ENCODE measurements at places on chromosomes 12 and 14.

- no peak for DNase-seq
Observed at GRCh38 chr12:111312016-111312415, 56.9 kb downstream of the PHETA1 start.

DNA sequence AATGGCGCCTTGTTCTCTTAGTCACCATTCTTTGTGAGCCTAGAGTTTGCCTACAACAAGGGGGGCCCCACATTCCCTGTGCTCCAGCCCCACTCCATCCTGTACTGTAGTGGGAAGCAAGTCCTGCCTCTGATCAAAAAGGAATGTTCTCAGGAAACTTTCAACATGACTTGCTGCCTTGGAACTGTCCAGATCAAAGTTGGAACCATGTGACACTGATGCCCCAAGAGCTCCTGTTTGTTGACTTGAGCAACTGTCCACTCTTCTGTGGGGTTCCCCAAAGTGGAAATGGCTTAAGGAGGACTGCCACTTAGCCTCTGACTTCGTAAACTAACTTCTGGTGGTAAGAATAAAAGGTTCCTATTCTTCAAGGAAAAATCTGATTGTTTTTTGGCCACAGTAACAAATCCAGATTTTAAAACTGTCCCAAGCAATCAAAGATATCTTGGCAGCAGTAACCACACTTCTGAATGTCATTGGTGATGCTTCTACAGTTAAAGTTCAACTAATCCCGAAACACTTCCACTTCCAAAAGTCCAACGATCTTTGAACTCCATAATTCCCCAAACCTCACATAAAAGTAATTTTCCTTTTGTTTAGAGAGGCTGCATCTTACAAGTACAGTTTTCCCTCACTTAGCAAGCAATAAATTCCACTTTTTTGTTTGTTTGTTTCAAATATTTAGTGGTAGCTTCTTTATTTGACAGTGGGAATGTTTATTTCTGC is 67.2 kb downstream of the PAH start:
- no peak for DNase-seq

DNA sequence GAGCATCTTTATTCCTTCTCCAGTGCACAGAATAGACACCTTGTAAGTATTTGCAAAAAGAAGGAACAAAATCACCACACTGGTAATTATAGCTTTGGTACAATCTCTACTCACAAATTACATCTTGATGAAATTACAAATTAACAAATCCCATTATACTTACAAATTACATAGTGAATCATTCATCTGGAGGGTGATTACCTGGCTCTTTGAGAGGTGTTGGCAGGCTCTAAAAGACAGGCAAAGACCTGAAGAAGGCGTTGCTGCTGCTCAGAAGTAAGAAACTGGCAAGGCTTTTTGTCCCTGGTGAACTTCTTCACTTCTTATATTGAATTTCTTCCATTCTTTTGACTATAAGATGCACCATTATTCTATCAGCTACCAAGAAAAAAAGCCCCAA is 21.7 kb upstream of the LMNTD1 start:
- no peak for DNase-seq

DNA sequence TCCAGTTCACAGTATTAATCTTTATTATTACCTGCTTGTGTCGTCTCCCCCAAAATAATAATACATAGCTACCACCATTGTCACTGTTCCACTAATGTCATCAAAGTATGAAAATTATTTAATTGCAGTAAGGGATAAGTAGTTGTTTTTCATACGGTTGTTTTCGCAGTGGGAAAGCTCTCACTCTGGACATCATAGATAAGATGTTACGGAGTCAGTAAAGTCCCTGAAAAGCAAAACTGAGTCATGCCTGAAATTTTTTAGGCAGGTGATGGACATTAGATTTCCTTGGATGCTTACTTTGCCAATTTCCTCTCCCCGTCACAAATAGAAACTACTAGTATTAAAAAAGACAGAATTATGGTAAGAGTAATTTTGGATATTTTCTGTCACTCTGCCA is 13.2 kb downstream of the PNP start:
- no peak for DNase-seq

GRCh38 chr12:24500421-24500820 is 448.5 kb downstream of the BCAT1 start:
- DNase-seq = no peak

DNA sequence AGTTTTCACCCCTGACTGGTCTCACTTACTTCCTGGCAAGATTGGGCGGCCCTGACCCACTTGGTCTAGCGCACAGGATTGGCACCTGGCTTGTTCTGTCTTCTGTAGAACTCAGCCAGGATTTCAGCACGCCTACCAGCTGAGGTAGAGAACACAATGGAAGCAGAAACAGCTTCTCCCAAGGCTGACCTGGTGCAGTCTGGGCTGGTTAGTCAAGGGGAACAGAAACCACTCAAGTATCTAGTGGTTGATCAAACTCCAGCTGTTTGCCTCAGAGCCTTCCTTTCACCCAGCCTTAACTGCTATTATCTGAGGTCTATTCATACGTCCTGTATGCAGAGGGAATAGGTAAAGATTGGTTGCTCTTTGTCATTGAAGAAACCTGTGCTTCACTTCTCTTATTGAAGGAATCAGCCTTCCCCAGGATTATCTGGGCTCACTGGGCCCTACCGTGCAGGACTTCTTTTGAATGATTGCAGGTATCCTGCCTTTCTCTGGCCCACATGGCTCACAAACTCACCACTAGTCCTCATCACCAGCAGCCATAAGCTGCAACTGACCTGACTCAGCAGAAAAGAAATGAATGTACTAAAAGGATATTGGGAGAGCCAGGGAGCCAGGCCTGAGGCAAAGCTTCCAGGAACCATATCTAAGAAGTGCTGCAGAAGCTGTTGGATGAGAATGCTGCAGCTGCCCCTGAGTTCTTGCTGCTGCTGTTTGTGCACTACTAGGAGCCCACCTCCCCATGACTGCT is 2.5 kb upstream of the PLEKHD1 start:
- DNase-seq = no peak

DNA sequence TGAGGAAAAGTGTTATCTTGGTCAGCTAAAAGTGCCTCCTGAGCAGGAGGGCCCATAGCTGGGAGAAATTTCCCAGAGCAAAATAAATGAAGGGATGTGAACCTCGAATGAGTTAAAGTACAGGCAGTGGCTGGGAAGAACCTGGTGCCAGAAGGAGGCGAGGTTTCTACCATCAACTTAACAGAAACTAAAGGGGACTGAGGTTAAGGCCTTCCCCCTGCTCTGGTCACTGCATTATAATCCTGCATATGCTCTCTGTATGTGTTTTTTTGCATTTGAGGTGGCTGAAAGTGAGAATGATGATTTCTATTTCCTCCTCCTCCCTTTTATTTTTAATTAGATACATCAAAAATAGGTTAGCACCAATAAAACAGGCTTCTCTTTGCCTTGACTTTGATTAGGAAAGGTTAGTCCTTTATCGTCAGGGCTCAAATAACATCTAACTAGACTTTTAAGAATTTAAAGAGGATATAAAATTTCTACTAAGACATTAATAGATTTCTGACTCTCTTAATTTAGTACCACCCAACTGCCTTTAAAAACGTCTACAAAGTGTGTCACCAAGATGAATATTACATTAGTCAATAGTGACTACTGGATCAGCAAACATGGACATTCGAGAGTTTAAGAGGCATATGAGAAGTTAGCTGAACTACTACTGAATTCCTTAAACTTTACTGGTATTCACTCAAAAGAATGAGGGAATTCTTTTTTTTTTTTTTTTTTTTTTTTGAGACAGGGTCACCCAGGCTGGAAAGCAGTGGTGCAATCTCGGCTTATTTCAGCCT is 49.2 kb downstream of the GALNT4 start:
- no peak for DNase-seq

- peak; percentile 26 for DNase-seq
Observed at GRCh38 chr12:7832059-7832696, 40.5 kb downstream of the SLC2A14 start.

DNA sequence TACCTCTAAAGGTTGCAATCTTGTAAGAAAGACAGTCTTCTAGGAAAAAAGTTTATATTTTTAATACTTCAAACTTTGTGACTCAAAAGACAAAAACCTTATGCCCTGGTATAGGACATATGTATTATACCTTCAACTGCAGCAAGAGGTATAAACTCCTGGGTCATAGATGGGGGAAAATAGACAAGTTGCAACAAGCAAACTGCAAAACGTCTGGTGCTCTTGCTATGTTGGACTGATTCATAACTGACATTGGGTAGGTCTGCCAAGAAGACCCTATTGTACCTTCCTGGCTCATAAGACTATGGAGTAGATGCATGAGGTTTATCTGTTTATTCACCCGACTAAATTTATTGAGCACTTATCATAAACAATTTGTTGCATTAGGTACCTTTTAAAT is 40.9 kb downstream of the BEST3 start:
- no peak for DNase-seq

DNA sequence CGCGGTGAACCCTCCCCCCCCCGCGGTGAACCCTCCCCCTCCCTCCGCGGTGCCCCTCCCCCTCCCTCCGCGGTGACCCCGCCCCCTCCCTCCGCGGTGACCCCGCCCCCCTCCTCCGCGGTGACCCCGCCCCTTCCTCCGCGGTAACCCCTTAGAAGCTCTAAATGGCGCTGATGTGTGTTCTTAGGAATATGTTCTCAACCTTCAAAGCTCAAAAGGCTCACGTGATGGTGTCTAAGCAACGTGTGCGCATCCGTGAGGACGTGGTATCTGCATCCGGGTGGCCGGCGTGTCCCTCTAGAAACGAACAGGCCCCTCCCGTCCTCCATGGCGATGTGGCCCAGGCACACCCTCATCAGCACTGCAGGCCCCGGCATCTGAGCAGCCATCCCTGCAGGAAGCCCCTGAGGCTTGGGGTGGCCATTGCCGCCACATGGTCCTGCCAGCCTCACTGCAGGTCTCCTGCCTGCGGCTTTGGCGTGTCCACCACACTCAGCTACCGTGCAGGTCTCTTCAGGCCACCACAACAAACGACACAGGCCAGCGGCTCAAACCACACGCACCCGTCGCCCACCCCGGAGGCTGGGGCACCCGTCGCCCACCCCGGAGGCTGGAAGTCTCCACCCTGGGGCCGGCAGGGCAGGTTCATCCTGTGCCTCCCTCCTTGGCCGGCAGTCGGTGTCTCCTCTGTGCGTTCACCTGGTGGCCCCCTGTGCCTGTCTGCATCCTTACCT is 14.5 kb upstream of the FBRSL1 start:
- no peak for DNase-seq

DNA sequence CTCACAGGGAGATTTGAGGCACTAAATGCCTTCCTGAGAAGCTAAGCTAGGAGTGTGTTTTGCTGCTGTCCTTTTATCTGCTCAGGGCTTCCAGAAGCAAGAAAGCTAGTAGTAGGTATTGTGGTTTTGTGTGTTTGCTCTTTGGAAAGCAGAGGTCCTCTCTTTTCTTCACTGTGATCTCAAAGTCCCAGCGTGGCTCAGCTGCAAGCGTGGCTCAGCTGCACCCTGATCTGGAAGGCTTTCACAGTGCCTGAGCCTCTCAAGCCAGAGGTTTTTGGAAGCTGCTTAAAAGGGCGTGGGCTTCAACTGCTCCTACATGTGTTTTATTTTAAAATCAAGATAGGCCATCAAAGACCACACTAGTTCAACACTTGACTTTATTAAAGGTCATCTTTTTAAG is 337.4 kb upstream of the RGS6 start:
- DNase-seq = no peak

- no peak for DNase-seq
Observed at GRCh38 chr12:108751821-108752220, 20.5 kb upstream of the CORO1C start.

GRCh38 chr12:14357486-14357885 is 8.0 kb upstream of the ATF7IP start:
- DNase-seq = no peak

GRCh38 chr12:121034616-121035305 is 4.3 kb downstream of the OASL start:
- DNase-seq = no peak

GRCh38 chr14:103110681-103111231 is 12.5 kb upstream of the TNFAIP2 start:
- DNase-seq = no peak

- DNase-seq = no peak
Observed at GRCh38 chr14:33859306-33859705, 91.6 kb downstream of the EGLN3 start.

GRCh38 chr12:130478786-130479185 is 141.1 kb downstream of the PIWIL1 start:
- no peak for DNase-seq

DNA sequence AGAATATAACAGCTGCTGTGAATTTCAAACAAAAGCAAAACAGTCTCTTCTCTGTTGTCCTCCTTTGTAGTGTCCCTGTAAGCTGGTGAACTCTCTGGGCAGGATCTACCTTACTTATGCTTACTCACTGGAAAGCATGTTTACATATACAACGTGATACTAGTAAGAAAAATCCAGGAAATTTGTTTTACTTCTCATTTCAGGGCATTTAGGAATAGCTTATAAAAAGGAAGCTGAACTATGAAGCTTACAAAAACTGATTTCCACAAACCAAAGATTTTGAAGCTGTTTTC is 311.0 kb downstream of the NOVA1 start:
- DNase-seq = no peak

DNA sequence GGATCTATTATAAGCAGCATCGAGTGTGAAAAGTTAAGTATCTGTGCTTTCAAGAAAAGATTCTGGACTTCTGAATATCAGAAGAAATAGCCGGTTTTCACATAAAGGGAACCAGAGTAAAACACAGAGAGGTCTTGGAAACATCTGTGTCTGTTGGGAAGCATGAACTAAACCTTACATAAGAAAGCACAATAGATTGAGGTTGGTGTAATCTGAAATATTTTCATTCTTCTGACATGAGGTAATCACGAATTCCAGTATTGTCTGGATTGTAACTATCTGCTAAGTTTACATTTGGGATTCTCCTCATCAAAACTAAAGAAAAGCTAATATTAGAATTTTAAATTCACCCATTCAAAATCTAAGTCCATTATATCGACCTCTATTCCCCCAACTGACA is 161.3 kb downstream of the CPNE8 start:
- no peak for DNase-seq

GRCh38 chr14:58701604-58702003 is 63.8 kb downstream of the DACT1 start:
- DNase-seq = no peak

DNA sequence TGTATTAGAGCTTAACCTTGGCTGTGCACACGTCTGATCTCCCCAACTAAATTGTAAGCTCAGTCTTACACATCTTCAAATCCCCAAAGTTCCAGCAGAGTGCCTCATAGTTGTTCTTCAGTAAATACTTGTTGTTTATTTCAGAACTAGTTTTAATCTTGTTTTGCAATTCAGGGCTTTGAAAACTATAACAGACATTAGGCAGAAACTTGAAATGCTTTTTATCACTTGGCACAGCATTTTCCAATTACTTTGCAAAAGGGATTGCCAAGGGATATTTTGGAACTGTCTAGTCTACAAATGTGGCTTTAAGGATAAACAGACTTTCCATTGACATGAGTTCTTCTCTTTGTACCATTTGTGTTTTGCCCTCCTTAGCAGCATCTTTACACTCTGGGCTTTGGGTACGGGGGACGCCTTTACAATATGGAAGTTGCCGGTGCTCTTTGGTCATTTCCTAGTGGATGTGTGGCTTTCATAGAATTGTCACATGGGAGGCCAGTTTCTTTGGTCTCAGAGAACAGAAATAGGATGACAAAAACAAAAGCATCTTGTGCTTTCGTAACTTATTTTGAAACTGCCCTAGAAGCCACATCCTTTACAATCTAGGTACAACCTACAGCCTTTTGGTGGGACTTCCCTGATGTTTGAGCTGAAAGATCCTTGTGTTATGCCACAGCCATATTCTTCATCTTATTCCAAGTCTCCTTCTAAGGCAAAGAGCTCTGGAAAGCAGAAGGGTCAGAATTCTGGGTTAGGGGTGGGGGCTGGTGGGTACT is 96.9 kb downstream of the NPAS3 start:
- DNase-seq = no peak

GRCh38 chr14:38481952-38482678 is 226.2 kb upstream of the CLEC14A start:
- no peak for DNase-seq
